ENCODE measurements at places on chromosomes 2 and 18.
A peak's percentile ranks its signal among the peaks of the same experiment; 100 is the strongest.

DNA sequence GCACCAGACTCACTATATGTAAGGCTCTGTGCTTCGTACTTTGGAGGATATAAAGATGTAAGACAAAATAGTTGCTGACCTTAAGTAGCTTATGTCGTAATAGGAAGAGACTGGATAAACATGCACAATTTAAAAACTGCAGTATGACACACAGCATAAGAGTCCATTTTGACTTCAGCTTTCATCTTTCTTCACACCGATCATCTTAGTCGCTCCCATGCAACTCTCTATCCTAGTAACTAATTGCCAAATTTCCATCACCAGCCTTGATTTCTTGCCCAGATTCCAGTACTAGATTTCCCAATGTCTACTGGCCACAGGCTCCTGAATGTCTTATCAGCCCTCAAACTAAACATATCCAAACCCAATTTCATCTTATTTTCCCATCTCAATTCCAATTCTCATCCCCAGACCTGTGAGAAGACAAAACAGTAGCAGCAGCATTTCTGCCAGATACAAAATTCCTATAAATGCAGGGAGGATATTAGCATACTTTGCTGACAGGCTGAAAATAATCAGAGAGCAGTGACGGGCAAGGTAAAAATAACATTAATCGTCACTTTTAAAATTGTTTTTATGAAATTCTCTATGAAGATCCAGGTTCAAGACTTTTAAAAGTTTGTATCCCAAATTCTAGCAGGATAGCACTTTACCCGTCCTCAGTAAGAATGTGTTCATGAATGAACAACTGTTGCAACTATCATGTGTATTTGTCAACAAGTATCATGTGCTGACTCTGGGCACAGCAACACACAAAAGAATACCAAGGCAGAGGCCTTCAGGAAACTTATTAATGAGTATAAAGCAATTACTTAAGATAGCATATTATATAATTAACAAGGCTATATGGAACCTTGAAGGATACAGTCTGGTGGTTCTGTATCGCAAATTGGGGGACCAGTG is 42.2 kb downstream of the KIDINS220 start:
- DNase-seq: no peak

DNA sequence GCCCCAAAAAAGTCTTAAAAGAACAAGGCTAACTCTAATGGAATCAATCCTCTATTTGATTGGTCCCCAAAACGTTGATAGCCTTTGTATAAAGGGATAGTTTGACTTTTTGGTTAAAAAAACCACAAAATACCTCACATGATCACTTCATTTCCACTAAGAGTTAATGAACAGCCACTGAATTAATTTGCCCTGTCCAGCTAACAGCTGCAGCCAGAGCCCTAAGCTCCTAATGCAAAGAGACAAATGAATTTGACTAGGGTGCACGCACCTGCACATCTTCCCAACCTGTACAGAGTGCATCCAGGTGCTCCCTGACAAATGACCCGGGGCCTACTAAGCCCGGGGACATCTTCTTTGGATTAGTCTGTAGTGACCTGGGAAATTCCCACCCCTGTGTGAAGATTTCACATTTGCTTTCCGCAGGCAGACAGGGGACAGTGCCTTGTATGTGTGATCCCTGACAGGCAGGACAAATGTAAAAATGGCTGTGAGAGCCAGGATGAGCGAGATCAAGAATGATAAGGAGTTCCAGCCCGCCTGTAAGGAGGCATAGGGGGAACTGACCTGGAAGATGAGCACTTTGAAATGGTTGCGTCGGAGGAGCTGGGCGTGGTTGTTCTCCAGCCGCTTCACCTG is 893 bp downstream of the CAVIN2 start:
- DNase-seq: no peak

- no peak for DNase-seq
Observed at GRCh38 chr2:164794432-164795231, 47.0 kb downstream of the COBLL1 start.

- DNase-seq: no peak
Observed at GRCh38 chr2:28648671-28649395, 102.8 kb upstream of the PPP1CB start.

DNA sequence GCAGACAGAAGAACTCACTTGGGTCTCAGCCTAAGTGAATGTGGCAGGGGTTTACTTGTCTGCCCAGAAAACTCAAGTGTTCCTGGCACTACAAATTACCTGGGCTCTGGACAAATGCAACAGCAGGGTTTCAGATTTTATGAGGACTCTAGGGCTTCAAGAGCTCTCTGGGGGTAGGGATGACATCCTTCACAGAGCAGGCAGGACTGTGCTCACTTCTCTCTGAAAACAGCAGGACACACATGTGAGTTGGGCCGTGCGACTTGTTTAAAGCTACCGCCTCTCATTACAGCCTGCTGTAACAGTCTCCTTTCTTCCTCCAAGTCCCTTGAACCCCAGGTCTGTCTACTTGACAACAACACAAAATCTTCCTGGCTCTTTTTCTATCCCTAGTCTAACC is 212.6 kb downstream of the EN1 start:
- no peak for DNase-seq

- no peak for DNase-seq
Observed at GRCh38 chr2:178108176-178108575, 4.1 kb upstream of the RBM45 start.

GRCh38 chr18:40056079-40056692 is 1898.8 kb upstream of the PIK3C3 start:
- DNase-seq: no peak

DNA sequence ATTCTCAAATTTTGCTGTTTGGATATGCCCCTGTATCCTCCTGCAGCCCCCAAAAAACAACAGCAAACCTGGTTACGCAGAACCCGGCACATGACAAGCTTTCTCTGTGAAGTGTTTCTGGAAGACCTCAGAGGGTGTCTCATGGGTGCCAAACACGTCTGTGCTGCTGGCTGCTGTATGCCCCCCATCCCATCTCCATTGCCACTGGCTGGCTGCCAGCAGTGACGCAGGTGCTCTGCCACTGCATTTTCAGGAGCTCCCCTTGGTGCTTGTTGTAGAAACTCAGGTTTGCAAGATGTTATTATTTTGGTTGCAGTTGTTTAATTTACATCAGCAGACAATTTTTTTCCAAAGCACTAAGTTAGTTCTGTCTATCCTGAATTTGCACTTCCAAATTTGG is 166.4 kb upstream of the FANCL start:
- no peak for DNase-seq

DNA sequence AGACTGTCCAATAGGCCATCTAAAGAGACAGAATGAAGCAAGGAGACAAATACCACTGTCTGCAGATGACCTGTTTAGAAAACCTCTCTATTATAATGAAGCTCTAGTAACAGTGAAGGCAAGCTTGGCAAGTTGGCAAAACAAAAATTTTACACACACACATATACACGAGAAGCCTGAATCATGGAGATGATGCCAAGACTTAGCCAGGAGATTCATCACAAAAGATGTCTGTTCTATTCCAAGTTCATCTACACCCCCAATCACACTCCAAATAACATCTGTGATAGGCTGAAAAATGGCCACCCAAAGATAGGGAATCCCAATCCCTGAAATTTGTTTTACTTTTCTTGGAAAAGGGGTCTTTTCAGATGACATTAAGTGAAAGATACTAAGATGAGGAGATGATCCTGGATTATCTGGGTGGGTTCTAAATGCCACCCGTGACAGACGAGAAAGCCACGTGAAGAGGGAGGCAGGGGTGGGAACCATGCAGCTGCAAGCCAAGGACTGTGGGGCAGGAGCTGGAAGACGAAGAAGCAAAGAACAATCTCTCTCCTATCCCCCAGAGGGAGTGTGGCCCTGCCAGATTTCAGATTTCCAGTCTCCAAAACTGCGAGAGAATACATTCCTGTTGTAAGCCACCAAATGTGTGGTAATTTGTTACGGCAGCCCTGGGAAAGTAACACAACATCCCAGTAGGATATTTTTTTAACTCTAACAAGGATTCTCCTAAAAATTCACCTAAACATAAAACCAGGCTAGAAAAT is 20.0 kb downstream of the HDLBP start:
- DNase-seq: no peak

DNA sequence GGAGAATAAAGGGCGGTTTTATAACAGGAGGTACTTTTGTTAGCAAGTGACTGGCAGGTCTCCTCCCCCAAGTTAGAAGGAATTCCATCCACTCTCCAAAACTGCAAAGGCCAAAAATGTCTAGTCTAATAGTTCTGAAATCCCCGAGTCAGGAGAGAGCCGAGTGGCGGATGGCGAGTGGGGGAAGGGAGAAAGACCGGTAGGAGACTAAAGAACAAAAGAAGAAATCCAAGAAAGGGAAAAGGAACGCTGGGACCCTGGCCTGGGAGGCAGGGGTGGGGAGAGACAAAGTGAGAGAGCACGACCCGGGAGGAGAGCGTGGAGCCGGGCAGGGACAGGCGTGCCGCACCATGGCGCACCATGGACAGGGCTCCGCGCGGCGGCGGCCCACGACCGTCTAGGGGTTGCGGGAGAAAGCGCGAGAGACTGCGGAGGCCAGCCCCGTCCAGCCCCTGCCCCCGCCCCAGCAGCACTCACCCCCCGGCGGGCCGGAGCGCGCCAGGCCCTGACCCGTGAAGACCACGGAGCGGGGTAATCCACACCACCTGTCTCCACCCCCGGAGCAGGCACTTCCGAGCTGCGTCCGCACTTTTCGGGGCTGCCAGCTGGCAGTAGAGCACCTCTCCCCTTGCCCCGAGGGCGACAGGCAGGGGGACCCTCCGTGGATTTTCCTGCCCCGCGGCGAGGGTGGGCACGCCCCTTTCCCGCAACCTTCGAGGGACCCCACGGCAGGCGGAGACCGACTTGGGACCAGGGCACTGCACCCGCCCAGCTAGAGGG is 1.6 kb downstream of the CDH2 start:
- DNase-seq: no peak

- DNase-seq: peak; percentile 6
Observed at GRCh38 chr18:50203801-50204604, 9.1 kb upstream of the MYO5B start.

DNA sequence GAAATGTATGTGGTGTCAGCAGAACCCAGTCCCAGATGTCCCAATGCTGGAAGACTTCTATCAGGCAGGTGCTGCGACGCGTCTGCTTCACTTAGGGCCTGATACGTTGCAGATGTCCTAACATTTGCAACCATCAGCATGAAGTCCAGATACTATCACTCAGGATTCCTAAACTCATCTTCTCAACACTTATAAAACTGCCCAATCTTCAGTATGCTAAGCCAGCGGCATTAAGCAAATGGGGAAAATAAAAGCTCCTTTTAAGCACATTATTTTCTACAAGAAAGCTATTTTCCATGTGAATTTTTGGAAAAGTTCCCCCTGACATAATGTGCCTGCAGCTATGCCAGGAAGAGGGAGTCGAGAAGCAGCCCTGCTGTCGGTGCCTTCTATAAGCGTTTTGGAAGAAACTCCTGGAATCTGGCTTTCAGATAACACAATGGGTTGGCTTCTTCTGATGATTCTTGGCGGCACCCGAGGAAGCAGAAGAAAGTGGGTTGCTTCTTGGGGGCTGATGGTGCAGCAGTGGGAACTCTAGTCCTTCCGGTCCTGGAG is 60.7 kb upstream of the ITGA6 start:
- DNase-seq: no peak

DNA sequence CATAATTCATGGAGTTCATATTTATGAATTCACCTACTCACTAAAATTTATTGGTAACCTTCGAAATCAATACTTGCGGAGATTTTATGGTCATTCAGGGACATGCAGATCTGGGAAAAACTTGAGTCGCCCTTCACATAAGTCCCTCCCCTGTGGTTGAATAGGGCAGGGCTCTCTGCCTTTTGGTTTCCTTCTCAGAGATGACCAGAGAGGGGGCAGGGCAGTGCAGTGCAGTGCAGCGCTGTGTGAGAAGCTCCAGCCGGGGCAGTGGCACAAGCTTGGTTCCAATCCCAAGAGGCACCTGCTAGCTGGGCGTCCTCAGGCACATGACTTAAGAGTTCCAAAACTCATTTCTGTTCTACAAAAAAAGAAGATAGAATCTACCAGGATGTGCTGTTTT is 274.4 kb upstream of the RAB6C start:
- no peak for DNase-seq

DNA sequence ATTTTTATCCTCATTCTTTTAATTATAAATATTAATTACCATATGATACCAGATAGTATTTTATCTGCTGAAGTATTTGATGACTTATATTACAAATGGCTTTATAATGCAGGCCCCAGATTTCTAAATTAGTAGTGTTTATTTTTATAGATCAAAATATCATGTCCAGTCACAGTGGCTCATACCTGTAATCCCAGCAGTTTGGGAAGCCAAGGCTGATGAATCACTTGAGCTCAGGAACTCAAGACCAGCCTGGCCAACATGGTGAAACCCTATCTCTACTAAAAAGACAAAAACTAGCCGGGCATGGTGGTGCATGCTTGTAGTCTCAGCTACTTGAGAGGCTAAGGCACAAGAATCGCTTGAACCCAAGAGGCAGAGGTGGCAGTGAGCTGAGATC is 100.1 kb upstream of the ARHGAP15 start:
- DNase-seq: no peak
